ENCODE measurements at places on chromosomes 3 and 15.

GRCh38 chr3:178851564-178851963 is 220.0 kb downstream of the ZMAT3 start:
- no peak for DNase-seq

DNA sequence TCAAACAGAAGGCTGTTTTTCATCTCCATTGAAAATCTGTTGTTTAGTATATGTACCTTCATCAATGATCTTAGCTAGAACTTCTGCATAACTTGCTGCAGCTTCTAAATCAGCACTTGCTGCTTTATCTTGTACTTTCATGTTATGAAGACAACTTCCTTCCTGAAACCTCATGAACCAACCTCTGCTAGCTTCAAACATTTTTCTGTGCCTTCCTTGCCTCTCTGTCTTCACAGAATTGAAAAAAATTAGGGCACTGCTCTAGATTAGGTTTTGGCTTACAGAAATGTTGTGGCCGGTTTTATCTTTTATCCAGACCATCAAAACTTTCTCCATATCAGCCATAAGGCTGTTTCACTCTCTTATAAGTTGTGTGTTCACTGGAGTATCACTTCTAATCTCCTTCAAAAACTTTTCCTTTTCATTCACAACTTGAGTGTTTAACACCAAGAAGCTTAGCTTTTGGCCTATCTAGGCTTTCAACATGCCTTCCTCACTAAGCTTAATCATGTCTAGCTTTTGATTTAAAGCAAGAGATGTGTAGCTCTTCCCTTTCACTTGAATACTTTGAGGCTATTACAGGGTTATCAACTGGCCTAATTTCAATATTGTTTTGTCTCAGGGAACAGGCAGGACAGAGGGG is 78.6 kb downstream of the IGSF11 start:
- DNase-seq = no peak

GRCh38 chr3:131494706-131495105 is 8.1 kb downstream of the MRPL3 start:
- DNase-seq = no peak

GRCh38 chr3:180421221-180421620 is 180.7 kb upstream of the TTC14 start:
- DNase-seq = no peak

- DNase-seq = peak; percentile 33
Measured at GRCh38 chr3:188323067-188323842, 169.3 kb downstream of the LPP start.

GRCh38 chr3:9653565-9654248 is 4.4 kb downstream of the MTMR14 start:
- DNase-seq = no peak

GRCh38 chr3:99651531-99651930 is 13.1 kb downstream of the COL8A1 start:
- no peak for DNase-seq

DNA sequence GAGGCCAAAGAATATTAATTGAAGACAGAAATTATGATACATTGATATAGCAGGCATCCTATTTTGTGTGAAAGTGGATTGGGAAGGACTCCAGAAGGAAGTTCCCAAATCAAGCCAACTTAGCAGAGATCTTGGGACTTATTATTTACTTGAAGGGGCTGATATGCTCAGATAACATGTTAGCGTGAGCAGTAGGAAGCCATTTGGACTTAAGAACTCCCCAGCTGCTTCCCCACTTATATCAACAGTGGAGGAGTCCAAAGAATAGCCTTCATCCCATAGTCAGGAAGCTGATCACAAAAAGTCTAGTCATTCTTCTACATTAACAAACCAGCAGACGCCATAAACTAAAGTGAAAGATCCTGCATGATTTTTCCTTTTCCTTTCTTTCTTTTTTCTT is 200.0 kb downstream of the ATP8B4 start:
- DNase-seq = no peak

DNA sequence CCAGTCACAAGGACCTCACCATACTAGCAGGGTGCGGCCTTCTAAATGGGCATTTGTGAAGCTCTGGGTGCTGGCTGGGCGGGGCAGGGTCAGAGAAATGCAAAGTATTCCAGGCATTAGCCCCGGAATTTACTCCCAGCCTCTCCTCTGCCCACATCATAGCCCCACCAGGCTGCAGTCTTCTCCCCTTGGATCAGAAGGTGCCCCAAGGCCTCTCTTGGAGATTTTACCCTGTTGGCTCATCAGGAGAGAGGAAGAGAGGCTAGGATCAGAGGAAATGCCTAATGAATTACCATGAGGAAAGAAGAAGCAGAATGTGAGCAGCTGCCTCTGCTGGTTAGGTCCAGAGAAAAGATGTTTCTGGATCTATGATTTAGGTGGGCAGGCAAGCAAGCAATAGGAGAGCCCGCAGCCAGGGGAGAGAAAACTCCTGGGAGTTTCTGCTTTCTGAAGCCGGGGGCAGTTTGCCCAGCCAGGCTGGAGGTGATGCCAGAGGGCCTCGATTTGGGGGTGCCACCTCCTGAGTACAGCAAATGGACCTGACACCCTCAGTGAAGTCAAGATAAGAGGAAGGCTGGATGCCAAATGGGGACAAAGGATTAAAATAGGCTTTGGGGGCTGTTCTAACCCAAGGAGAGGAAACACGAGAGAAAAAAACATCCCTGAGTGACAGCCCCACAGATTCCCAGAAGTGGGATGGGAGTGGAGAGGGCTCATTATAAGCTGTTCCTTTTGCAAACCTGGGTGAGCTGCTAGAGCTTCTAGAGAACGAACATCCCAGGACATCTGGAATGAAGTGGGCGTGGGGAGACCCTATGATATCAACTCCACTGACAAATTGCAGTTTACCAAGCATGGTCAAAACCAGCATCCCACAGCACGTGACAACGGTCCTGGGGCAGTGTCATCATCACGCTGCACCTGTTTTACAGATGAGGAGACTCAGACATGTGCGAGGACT is 65.4 kb downstream of the BDH1 start:
- no peak for DNase-seq

DNA sequence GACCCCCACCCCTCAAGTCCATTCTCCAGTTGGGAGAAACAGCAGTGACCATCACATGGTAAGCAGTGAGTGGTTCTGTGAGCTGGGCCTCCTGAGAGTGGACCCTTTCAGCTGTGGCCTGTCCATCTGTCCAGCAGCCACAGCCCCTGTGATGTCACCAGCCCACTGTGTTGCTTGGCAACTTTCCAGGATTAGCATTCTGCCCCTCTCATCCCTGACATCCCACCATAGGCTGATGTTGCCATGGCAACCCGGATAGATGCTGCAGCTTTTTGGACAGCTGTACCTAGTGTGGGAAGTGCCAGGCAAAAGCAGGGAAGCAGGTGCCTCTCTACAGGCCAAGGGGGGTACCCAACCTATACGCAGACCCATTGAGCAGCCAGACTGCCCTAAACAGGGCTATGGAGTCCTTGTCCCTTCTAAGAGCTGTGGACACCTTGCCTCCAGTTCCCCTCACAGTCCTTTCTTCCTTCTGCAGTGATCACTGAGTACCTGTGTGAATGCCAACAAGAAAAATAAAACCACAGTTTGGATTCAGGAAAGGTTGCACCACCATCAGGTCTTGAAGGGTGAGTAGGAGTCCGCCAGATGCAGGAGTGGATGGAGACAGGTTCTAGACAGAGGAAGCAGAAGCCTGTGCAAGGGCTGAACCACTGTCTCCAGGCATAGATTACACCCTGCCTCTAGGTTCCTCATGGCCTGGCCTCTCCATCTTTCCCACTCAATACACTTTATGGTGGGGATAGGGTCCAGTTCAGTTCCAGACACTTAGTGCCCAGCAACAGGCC is at the start of gene DNAH1:
TSS of gene DNAH1 (plus strand) at position 343 of the 788 bp plus-strand sequence. CDS start 6,124 bp downstream, outside the sequence.
- DNase-seq = no peak

- no peak for DNase-seq
Measured at GRCh38 chr3:98890965-98891910, 10.3 kb downstream of the DCBLD2 start.

DNA sequence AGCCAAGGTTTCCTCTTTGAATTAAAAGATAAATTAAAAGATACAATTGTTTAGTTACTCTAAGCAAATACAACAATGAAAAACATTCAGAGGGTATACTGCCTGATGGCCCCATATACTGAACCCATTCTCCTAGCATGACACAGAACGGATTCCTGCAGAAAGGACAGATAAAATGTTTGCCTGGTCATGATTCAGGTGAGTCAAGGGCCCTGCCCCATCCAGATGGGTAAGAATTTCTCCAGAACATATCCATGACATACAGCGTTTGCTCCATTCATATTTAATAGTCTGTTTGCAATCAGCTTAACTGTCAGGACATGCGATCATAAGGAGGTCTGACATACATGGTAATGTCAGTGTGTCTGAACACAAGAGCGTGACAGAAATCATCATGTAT is 8.6 kb downstream of the TMEM41A start:
- DNase-seq = no peak

DNA sequence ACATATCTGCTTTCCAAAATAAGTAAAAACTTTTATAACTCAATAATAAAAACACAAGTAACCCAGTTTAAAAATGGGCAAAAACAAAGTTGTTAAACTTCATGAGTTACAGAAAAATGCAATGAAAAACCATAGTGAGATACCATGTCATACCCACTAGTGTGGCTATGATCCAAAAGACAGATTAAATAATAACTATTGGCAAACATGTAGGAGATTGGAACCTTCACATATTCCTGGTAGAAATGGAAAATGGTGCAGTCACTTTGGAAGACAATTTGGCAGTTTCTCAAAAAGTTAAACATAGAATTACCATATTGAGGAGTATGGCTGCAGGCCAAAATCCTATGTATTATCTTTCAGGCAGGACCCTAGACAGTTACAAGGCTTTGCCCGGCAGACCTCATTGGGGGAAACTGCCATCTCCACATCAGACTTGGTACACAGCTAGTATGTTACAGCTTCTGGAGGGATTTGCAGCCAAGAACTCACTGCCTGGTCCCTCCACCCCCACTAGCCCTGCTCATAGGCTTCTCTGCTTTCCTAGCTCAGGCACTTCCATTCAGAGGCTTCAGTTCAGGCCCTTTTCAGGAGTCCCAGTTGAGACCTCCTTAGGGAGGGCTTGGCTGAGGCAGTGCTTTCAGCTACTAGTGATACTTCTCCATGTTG is 147.8 kb downstream of the NEK10 start:
- no peak for DNase-seq

DNA sequence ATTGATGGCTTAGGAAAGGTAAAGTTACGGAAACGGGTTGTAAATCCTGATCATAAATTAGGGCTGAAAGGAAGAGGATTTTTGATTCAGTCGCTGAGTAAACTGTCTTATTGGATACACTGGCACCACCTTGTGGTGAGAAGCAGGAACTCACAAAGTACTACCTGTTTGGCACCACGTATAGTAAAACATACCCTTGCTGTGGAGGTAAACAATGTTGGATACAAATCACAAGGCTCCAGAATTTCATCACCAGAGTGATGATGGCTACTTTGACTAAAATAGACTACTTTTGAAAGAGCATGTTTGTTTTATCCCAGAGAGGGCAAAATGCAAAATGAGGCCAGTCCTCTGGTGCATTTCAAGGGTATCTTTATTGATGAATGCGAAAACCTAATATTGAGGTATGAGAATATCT is 216.9 kb downstream of the IGSF11 start:
- peak; percentile 10 for DNase-seq

DNA sequence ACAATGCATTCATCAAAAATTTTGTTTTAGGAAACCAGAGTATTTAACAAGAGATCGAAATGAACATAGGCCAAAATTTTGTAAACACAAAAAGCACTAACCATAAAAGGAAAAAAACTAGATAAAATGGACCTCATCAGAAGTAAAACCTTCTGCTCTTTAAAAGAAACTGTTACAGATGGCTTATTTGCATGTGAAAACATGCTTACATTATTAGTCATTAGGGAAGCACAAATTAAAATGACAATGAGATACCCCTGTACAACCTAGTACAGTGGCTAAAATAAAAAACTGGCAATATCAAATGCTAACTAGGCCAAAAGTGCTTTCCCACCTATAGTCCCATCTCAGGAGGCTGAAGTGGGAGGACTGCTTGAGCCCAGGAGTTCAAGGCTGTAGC is 19.3 kb downstream of the UBR1 start:
- DNase-seq = no peak

GRCh38 chr3:42665050-42665878 is 11.8 kb downstream of the ZBTB47 start:
- DNase-seq = no peak

GRCh38 chr15:64656508-64656907 is 118.9 kb downstream of the RBPMS2 start:
- no peak for DNase-seq

- DNase-seq = no peak
Measured at GRCh38 chr3:54703923-54704322, 223.9 kb downstream of the LRTM1 start.

- no peak for DNase-seq
Measured at GRCh38 chr3:126106336-126107202, 22.6 kb upstream of the SLC41A3 start.

- DNase-seq = no peak
Measured at GRCh38 chr3:110902453-110903085, 169.0 kb upstream of the NECTIN3 start.

GRCh38 chr15:47961401-47962090 is 159.2 kb upstream of the SLC24A5 start:
- DNase-seq = no peak

- no peak for DNase-seq
Measured at GRCh38 chr3:53167418-53168174, 6.6 kb downstream of the PRKCD start.

DNA sequence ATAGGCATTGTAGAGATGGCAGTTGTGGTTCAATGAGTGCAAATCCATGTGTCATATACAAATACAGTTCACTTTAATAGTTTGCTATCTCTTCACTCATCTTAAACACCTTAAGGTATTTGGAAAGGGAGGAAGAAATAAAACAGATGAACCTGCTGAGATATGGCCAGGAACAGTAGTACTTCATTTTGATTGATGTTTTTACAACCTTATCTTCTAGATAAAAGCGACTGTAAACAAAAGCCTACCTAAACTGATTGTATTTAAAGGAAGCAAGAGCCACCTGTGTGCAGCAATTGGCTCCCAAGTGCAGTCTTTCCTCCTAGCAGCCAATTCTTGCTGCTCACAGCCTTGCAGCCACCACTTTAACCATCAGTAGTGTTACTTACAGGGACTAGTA is 217.7 kb downstream of the CDIN1 start:
- no peak for DNase-seq

DNA sequence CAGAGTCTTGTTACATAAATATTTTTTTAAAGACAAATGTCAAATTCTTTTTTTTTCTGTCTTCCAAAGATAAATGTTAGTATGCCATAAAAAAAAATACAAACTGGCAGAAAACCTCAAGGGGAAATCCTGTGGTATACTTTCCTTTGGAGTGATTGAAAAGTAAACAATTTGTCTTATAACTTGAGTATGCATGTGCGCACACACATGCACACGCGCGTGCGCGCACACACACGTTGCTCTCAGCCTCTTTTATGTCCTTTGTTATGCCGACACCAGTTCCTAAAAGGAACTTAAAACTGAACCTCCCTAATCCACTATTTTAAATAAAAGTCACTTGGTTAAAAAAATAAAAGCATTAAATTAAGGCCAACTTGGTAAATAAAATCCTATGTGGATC is 58.1 kb downstream of the TGFBR2 start:
- DNase-seq = no peak

GRCh38 chr3:55486101-55486856 is 827 bp downstream of the WNT5A start:
- DNase-seq = no peak

- DNase-seq = no peak
Measured at GRCh38 chr3:127277561-127277960, 10.3 kb downstream of the PRR20G start.

GRCh38 chr3:175612487-175613196 is 753.5 kb downstream of the NAALADL2 start:
- DNase-seq = no peak
